Bone marrow (tissue), 2 donors: ENCODE measurements at places on chromosomes 7 and 10.

- no peak for DNase-seq
Observed at GRCh38 chr10:76080991-76081390, 649.6 kb downstream of the LRMDA start.

DNA sequence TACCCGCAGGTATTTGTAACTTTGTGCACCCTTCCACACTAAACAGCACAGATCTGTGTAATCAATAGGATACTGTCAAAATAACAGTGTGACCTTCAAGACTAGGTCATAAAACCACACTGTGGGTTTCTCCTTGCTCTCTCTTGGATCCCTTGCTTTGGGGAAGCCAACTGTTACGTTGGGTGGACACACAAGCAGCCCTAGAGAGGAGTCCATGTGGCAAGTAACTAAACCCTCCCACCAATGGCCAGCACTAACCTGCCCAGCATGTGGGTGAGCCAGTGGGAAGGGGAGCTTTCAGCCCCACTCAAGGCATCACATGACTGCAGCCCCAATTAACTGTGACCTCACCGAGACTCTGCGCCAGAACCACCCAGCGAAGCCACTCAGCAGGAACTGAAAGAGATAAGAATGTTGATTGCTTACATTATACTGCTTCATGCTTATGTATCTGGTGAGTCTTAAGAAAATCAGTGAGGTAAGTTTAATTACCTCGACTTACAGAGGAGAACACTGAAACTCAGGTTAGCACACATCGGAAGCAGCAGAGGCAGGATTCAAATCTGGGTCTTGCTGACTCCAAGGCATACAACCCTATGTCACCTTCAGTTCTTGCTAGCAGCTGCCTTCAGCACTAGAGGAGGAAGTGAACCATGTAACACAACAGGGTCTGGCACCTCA, 9.4 kb upstream of the ZC3HAV1 start:
- no peak for DNase-seq

DNA sequence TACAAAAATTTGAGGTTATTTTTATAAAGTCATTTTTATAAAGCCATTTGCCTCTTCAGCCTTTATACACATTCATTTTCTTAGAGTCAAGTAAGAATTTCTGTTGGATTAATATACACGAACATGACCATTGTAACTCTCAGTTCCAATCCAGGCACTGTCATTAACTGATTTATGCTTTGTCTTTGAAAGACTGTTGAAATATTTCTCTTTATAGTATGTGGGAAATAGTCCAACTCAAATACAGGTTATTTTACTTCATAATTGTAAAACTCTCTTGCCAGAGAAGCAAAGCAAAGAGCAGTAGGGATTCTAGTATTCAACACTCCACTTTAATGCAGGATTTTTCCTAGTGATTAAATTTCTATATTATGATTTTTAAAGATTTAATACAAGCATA, 36.5 kb upstream of the PAPSS2 start:
- DNase-seq: no peak

GRCh38 chr7:78905436-78905835, 548.0 kb downstream of the MAGI2 start:
- no peak for DNase-seq

DNA sequence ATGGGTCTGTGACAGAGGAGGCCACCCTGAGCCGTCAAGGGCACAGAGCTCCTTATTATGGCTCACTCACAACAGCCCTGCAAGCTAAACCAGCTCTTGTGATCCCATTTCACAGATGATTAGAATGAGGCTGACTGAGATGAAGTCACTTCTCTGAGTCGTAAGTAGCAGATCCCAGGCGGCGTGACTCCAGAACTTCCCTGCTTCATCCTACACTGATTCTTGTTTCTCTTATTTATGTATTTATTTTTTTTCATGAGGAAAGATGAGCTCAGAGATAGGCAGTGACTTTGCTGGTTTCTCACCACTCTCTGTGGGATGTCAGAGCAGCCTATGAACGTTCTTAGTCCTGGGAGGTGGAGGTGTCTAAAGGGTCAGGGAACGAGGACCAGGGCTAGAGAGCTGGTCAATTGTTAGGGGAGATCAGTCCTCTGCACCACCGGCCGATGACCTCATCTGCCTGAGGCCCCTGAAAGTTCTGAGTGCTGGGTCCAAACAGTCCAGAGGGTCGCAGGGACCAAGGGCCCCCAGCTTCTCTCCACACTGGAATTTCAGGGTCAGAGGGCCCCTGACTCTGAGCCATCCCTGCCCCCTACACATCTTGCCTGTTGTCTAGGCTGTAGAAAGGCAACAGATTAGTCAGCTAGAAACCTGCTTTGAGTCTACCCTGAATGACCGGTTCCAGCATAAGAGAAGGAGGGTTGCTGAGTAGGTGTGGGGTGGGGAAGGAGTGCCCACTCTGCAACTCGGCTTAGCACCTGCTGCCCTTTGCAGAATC, 17.9 kb downstream of the CLRN3 start:
- DNase-seq: no peak

DNA sequence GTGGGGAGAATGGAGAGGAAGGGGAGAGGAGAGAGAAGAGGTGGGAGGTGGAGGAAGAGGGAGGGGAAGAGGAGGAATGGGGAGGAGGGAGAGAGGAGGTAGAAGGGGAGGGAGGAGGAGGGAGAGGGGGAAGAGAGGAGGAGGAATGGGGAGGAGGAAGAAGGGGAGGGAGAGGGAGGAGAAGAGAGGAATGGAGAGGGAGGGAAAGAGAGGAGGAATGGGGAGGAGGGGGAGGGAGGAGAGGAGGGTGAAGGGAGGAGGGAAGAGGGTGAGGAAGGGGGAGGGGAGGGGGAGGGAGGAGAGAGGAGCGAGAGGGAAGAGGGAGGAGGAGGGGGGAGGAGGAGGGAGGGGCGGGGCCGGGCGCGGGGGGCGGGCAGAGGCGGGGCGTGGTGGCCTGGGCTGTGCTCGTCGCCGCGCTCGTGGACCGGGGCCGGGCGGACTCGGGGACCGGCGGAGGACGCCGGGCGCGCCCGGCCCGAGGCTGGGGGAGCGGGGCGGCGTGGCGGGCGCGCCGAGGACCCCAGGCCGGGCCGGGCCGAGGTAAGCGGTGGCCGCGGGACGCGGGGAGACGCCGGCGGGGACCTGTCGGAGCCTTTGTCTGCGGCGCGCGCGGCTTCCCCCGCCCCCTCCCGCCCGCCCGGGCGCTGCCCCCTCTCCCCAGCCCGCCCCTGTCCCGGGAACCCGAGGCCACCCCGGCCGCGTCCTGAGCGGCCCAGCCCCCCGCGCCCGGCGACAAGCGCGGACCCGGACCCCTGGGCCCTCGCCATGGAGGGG, at the start of gene SLC29A4:
Gene SLC29A4, plus strand, starts transcription at position 401 of the 774 bp plus-strand sequence. CDS start 4,874 bp downstream, outside the sequence.
- DNase-seq: no peak

- no peak for DNase-seq
Observed at GRCh38 chr7:137539111-137539715, 195.7 kb upstream of the PTN start.

GRCh38 chr10:108735380-108735779, 1187.9 kb downstream of the XPNPEP1 start:
- no peak for DNase-seq

GRCh38 chr7:37385787-37386186, 62.9 kb downstream of the ELMO1 start:
- no peak for DNase-seq

GRCh38 chr7:38934051-38934450, 25.1 kb upstream of the VPS41 start:
- no peak for DNase-seq

GRCh38 chr10:124670849-124671248, 73.3 kb downstream of the FAM53B start:
- no peak for DNase-seq

DNA sequence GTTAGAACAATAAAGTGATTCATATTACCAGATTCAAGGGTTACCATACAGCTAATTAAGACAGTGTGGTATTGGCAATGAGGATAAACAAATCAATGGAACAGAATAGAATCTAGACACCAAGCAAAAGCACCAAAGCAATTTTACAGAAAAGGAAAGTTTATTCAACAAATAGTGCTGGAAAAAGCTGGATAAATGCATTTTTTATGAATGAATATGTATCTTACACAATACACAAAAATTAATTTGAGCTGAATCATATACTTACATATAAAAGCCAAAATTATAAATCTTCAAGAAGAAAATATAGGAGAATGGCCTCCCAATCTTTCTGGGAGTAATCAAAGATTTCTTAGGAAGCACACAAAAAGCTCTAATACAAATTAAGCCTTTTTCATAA, 220.4 kb upstream of the PTN start:
- DNase-seq: no peak

DNA sequence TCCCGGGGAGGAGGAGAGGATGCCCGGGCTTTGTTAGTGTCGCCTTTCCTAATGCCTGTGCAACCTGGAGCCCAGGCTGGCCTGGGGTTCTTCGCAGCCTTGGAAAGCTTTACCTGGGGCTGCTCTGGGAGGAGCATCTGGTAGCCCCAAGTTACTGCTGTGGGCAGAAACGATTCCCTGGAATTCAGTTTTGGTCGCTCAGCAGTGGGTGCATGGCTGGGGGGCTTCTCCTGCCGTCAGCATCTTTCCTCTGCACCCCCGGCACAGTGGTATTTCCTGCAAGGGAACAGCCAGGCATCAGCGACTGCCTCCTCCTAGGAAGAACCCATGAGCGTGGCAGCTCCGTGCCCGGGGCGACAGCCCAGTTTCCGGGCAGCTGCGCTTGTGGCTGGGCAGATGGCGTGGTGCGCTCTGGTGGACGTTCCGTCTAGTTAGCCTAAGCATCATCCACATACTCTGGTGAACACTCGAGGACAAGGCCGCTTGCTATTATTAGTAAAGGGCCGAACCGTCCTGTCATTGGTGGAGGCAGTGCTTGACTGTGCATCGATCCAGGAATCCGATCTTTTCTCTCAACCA, 107.0 kb upstream of the BTBD16 start:
- no peak for DNase-seq

DNA sequence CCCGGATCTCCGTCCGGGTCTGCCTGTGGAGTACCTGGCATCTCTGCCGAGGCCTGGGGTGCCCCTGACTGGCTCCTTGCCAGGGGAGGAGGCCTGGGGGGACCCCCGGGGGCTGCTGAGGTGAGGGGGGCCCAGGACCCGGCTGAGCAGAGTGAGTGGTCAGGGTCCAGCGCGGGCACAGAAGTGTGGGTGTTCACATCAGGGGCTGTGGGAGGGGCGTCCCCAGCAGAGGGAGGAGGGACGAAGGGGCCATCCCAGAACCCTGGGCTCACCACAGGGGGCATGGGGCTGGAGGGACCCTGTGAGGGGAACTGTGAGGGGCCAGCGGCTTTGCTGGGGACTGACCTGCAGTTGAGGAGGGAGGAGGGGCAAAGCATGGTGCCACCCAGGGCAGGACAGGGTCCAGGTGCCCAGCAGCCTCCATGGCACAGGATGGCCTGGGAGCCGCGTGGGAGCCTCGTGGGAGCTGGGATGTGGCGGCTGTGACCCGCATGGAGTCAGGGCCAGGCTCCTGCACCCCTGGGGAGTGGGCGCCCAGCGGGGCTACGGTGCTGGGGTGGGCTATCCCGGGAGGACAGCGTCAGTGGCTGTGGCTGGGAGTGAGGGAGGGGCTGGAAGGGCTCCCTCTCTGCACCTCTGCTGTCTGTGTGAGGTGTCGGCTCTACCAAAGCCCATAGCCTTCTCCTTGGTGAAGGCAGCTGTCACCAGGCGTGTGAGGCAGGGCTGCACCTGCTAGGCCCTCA, 91.2 kb downstream of the DNAJB6 start:
- DNase-seq: no peak

- DNase-seq: no peak
Observed at GRCh38 chr7:101535351-101535751, 93.7 kb downstream of the MYL10 start.
